Astrocyte (in vitro differentiated cells and primary cell): ENCODE measurements at places on chromosomes 6 and 20. TPM values are rescaled to one million over a fixed set of nuclear protein-coding genes. Genes with fewer than 3 reads are reported as not detected.

IMPG1 gene
- not detected in 2 replicates for total RNA-seq

DNA sequence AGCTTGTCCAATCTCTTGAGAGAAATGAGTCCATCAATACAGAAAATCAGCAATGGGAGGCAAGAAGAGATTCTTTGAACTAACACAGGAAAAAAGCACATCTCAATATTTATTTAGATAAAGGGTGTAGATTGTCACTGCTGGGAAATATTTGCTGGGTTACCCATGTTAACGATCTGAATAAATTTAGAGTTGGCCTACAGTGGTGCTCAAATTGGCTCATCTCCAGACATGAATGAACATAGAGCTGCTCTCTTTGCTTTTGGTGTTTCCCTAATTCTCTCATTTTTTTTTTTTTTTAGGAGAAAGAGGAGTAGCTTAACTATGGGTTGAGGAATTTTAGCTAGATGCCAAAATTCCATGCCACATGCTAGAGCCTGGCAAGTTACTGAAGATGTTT lies 471.2 kb downstream of the PKHD1 start:
- DNase-seq = no peak

DNA sequence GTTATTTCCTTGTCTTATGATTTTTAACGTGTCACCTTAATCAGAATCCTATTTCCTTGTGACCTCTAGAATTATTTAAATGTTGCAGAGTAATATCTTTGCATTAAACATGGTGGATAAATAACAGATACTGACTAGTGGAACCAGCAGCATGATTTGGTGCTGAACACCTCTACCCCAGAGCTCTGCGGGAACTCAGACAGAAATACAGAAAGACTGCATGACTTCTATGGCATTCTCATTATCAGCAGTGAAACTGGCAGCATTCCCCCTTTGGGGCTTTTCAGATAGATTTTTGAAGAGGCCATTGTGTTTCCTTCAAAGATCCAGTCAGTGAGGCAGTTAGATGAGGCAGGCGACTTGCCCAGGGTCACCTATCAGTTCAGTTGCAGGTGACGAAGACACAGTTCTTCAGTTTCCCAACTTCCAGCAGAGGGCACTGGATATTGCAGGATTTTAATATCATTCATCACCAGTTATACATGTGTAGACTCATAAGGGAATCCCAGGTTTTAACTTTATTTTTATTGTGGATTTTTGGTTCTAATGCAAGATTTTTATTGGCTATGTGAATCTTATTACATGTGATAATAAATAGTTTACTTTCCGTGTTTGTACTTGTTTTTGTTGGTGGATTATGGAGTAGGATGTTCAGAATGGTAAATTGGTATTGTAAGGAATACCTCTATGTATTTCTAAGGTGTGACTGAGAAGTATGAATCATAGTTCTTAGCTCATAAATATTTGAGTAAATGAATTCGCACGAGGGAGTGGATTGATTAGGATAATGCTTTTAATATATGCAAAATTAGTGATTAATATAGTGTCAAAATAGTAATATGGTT lies 81.3 kb downstream of the AFDN start:
- peak; percentile 14 for DNase-seq

TINAG gene
- total RNA-seq = not detected in 2 replicates

GRCh38 chr6:28606424-28607391 lies 81.0 kb downstream of the GPX5 start:
- peak; percentile 70 for DNase-seq

DNA sequence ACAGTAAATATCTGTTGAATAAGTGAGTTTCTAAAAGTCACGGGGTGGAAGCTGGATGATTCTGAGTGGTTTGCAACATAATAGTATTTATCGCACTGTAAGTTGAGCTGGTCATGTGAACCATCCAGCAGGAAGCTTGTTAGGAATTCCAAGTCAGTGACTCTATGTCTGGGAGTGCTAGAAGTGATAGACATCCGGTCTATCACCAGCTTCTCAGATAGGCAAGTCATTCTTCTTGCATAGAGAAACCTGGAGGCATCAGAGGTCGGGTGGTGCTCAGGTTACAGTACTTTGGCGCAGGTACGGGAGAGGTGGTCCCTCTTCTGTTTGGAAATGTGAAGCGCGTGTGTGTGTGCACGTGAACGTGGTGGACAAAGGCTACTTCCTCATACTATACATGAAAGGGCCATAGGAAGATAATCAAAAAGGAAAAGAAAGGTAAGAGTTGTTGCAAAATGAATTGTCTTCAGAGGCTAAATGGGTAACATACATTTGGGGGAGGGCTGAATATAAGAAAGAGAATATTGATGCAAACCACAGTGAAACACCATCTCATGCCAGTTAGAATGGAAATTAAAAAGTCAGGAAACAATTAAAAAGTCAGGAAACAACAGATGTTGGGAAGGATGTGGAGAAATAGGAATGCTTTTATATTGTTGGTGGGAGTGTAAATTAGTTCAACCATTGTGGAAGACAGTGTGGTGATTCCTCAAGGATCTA lies 299.3 kb upstream of the ZFP64 start:
- peak; percentile 98 for DNase-seq

GRCh38 chr6:33216117-33216649 lies 7.9 kb downstream of the RING1 start:
- no peak for DNase-seq

GRCh38 chr20:50111120-50111828 lies 1.7 kb downstream of the UBE2V1 start:
- peak; percentile 61 for DNase-seq

ADAM33 gene
- total RNA-seq = 2.3 and 3.0 TPM in 2 replicates

GRCh38 chr6:68726337-68726736 lies 91.3 kb downstream of the ADGRB3 start:
- no peak for DNase-seq

LHFPL5 gene
- total RNA-seq = not detected in 2 replicates

SOX18 gene
- 0.52 and 0.60 TPM in 2 replicates for total RNA-seq

- DNase-seq = no peak
Observed at GRCh38 chr6:167748458-167749379, 78.0 kb upstream of the AFDN start.

- no peak for DNase-seq
Observed at GRCh38 chr6:169885831-169886230, 134.4 kb downstream of the ERMARD start.

DNA sequence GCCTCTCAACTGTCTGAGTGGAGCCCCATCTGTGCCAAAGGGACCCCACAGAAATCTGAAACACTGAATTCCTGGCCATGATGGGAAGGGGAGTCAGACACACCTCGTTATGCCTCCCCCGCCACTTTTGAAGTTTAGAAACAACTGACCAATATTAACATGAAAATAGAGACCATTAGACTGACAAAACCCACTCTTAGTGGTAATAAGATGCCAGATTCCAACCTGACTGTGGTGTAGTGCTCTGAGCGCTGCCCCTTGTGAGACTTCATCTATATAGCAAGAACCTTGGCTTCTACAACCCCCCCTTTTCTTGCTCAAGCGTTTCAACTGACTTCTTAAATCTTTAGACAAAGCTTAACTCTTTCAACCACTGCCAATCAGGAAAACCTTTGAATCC lies 46.1 kb upstream of the UNC93A start:
- no peak for DNase-seq

GRCh38 chr6:30834646-30835045 lies 49.7 kb upstream of the DDR1 start:
- DNase-seq = no peak
